NCI-H460 (cell line): ENCODE measurements at places on chromosomes 5 and 9. TPM values are rescaled to one million over a fixed set of nuclear protein-coding genes. Genes with fewer than 3 reads are reported as not detected.

Gene PCDHB4
- total RNA-seq = not detected in 2 replicates

Gene BDP1
- 32.5 and 37.4 TPM in 2 replicates for total RNA-seq

Gene REEP2
- total RNA-seq = 2.3 and 2.4 TPM in 2 replicates

Gene ADAMTS12
- 0.92 and 1.6 TPM in 2 replicates for total RNA-seq

Gene MYOZ3
- total RNA-seq = not detected in 2 replicates

Gene TAF11L5
- total RNA-seq = not detected in 2 replicates

Gene CDH9
- total RNA-seq = not detected in 2 replicates

Gene GADD45G
- 3.4 and 3.8 TPM in 2 replicates for total RNA-seq

Gene TRIM36
- total RNA-seq = 2.5 and 2.7 TPM in 2 replicates

GRCh38 chr5:171810227-171810626 is 24.6 kb downstream of the SMIM23 start:
- no peak for DNase-seq

DNA sequence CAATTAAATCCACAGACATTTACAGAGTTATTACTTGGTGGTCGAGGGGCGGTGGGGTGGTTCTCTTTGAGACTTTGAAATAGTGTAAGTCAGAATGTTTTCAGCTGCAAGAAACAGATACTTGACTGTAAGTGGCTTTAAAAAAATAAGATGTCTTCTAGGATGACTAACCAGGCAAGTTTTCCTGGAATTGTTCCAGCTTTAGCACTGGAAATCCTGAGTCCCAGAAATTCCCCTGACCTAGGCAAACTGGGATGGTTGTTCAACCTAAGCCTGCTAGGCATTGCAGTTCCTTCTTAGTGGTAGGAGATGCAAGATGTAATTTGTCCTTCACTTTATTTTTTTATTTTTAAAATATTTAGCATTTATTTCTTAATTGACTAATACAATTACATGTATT is 169.5 kb upstream of the POC5 start:
- DNase-seq = no peak

GRCh38 chr9:85377731-85378289 is 363.9 kb downstream of the AGTPBP1 start:
- no peak for DNase-seq

GRCh38 chr9:136531186-136531903 is 14.5 kb downstream of the NOTCH1 start:
- no peak for DNase-seq

DNA sequence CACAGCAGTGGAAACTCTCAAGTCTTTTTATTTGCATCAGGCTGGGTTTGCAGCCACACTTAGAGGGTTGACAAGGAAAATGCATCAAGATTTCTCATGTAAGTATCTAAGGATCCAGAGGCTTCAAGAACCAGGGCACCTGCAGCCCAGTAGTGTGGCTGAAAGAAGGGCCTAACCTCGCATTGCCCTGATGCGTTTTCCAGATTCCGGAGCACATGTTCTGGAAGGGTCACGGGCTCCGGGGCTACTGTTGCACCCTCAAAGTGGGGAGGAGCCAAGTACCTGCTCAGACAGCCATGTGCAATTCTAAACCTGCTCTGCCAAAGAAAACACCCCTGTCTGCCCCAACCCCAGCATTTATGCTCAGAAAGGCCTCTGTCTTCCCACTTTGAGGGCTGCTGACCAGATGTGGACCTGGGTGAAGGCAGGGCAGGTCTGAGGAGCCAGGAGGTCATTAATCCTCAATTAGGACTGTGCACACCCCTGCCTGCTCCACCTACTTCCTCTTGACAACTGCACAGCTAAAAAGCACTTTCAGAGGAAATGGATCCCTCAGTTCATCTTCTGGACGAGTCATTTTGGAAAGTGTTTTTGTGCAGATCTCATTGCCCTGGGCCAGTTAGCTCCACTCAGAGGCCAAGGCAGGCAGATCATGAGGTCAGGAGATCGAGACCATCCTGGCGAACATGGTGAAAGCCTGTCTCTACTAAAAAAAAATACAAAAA is 110.7 kb downstream of the SAXO1 start:
- no peak for DNase-seq

- DNase-seq = no peak
These were observed 41.1 kb upstream of the TEX48 start for GRCh38 chr9:114722937-114723620.

DNA sequence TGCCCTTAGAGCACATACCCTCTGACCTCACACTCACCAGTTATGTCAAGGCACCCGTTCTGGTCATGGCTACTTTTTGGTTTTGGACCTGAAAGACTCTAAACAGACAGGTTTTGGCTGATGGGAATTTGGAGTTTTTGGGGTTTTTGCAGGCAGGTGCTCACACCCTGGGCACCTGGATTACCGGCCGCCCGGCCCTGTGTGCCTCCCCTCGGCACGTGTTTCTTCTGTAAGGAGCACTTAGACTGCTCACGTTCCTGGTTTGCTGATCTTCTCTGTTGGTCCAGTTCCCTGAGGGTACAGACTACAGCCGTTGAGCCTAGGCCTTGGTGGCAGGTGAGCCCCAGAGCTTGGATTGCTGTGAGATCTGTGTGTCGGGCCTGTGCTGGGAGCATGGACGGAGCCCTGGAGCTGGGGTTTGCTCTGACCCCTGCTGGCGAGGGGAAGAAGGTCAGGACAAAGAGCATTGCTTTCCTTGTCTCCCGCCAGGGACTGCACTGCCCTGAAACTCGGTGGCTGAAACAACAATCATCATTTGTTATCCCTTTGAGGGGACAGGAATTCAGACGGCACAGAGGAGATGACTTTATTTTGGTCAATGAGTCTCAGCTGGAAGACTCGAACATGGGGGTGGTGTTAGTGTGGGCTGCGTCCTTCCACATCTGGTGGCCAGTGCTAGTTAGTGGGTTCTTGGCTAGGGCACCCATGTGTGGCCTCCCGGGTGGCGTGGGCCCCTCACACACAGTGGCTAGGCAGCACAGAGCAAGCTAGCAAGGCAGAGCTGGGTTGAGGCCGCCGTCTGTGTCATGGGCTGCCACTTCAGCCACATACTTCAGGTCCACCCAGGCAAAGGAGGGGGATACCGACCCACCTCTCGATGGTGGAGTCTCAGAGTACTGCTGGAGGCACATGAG is 76.4 kb downstream of the EHMT1 start:
- DNase-seq = peak; percentile 48

DNA sequence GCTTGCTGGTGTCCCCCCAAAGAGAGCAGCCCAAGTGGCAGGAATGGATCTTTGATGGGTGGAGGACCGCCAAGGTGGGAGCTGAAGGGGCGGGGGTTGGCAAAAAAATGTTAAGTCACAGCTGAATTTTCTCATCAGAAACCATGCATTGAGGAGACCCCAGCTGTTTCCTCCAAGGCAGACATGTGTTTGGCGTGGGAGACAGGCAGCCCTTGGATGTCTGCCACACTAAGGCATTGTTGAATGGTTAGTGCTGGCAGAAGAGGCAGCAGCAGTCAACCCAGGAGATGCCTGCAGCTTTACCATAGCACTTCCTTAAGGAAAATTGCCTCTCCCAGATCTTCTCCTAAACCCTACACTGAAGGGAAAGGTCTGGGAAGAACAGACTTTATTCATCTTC is 394.9 kb upstream of the CD180 start:
- DNase-seq = no peak

GRCh38 chr5:72390836-72391235 is 70.7 kb downstream of the PTCD2 start:
- no peak for DNase-seq

DNA sequence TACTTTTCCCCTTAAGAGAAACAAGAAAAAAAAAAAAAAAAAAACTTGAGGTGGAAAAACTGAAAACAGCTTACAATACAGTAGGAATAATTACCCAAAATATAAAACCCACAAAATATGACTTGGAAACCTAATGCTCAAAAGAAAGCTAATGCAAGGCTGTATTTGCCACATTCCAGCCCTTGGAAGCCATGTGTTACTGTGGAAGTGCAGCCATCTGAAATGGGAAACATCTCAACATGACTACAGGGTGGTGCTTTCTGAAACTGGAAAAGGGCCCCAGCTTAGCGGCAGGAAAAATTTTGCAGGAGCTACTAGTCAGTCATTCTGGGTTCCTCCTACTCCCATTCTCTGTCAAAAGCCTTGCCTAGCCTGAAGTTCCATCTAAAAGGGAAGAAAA is 20.4 kb downstream of the CDK5RAP2 start:
- DNase-seq = no peak

DNA sequence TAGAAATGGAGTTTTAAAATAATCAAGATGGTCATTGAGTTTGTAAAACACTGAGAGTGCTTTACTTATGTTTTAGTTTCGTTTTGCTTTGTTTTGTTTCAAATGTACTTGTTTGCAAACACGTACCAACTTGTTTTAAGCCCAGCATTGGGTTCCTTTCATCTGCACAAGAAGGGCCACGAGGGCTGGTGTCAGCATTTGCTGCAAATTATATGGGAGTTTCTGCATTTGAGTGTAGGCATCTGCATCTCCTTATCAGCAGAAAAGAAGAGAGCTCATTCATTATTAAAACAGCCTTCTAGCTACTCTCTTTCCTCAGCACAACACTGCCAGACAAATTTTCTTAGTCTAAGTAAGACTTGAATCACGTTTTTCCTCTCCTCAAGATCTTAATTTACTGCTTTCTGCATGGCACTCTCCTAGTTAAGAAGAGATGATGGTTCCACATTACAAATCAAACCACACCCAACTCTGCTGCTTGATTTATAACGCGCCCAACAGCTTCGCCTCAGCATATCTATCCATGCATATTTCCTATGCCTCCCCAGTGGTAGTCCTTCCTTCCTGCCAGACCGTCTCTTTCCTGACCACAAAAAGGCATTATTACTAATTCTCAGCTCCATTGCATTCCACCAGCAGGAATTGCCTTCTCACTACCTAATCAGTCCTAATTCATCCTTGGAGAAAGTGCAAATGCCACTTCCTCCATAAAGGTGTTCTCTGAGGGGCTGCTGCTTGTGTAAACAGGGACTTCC is 95.2 kb upstream of the CAST start:
- peak; percentile 73 for DNase-seq

DNA sequence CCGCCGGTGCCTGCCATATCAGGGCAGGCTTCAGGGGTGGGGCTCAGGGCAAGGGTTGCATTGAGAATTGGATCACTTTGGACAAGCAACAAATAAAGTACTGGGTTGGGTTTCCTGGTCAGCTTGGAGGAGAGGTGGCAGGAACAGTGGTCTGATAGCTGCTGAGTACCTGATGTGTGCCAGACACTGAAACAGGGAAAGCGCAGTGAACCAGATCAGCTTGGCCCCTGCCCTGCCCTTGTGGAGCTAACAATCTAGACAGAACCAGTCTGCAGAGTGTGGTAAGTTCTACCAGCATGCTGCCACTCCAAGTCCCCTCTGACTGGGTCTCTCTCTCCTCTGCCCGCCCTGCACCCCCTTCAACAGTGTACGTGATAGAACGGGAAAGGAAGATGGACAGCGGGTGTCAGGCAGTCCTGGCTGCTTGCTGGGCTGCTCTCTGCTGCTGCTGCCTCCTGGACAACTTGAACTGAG is 53.4 kb downstream of the CYSTM1 start:
- no peak for DNase-seq

GRCh38 chr5:173450188-173450587 is 122.0 kb upstream of the STC2 start:
- peak; percentile 73 for DNase-seq

- no peak for DNase-seq
These were observed 76.8 kb upstream of the TRIO start for GRCh38 chr5:14066326-14066725.

DNA sequence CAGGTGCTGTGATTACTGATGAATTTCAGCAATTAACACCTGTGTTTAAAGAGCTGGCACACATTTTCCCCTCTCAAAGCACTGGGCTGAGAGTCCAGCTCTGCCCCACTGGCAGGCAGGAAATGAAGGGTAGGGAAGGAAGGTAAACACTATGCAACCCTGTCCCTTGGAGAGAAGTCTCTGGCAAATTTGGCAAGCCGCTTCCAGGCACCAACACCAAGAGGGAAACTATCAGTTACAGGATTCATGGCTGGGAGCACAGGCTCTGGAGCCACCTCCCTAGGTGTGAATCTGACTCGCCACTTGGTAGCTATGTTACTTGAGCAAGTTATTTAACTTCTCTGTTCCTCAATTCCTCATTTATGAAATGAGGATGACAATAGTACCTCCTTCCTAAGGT is 3.3 kb downstream of the ANKS6 start:
- no peak for DNase-seq

DNA sequence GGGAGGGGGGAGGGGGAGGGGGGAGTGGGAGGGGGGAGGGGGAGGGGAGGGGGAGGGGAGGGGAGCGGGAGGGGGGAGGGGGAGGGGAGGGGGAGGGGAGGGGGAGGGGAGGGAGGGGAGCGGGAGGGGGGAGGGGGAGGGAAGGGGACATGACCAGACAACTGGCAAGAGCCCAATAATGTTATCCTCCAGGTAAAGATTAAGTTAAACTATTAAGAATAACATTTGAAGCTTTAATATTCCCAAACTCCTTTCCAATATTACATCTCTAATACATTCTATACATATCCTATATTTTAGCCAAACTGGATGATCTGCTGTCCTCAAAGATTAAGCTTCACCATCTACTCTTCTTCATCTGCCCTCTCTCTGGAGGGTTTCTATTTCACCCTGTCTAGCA is 25.8 kb downstream of the C5 start:
- no peak for DNase-seq

DNA sequence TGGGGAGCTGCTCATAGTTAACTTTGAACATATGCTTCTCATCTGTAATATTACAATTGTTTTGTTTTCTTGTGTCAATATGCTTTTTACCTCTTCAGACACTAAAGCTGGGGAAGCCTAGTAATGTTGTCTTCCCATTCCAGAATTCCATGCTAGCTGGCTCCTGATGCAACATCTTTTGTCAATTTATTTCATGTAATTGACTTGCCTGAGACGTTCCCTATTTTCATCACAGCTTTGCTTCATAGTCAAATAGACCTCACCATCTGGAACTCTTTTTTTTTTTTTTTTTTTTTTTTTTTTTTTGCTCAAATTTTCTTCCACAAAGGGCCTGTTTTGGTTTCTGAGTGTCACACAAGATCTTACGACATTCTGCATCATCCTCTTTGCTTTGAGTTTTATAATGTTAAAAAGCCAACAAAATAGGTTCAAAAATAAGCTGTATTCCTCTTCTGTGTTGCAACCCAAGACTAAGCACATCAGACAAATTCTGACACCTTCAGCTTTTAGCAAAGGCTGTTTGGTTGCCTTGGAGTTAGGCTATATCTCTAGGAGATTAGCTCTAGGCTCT is 235.2 kb downstream of the NR3C1 start:
- DNase-seq = no peak
